A549 (cell line): ENCODE measurements at places on chromosomes 12 and 14.

GRCh38 chr14:24195186-24196070, at the start of gene TM9SF1:
Gene TM9SF1 (minus strand): TSS chr14:24195441. CDS start chr14:24195019, 422 bp downstream.
- peak; percentile 90 for DNase-seq

GRCh38 chr12:100156731-100157426, 14.2 kb upstream of the BLTP3B start:
- DNase-seq, result no peak

DNA sequence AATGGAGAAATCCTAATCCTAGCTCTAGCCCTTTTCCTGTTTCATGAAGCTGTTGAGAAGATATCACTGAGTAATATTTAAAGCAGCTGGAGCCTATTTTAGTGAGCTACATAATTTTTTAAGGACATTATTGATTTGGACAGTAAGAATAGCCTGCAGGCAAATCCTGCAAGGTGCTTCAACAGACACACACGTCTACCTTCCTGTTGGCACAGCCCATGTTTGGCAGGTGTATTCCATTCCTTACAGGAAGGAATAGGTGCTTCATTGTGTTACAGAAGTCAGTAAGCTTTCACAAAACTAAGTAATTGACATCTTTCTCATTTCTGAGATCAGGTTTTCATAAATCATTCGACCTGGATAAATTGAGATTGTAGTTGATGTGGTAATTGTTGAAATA, 50.6 kb downstream of the FOXA1 start:
- DNase-seq, result no peak

- no peak for DNase-seq
Observed at GRCh38 chr12:27650011-27650410, 46.2 kb upstream of the REP15 start.

DNA sequence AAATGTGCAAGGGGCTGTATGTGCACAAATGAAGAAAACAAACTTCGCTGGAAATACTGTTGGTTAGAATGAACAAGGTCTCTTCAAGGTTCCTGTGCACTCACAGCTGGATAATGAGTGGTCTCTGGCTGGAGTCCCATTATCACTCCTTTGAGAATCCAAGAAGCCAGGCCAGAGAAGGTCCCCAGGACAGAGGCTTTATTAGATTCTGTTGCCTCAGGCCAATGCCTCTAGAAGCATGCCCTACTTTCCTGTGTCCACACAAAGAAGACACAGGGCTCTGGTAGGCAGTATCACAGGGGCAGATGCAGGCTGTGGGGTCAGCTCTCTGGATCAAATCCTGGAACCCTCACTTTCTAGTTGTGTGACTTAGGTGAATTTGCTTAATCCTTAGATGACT, 384.7 kb downstream of the GRIN2B start:
- no peak for DNase-seq

GRCh38 chr14:104341532-104342434, 203.4 kb downstream of the KIF26A start:
- peak; percentile 81 for DNase-seq

DNA sequence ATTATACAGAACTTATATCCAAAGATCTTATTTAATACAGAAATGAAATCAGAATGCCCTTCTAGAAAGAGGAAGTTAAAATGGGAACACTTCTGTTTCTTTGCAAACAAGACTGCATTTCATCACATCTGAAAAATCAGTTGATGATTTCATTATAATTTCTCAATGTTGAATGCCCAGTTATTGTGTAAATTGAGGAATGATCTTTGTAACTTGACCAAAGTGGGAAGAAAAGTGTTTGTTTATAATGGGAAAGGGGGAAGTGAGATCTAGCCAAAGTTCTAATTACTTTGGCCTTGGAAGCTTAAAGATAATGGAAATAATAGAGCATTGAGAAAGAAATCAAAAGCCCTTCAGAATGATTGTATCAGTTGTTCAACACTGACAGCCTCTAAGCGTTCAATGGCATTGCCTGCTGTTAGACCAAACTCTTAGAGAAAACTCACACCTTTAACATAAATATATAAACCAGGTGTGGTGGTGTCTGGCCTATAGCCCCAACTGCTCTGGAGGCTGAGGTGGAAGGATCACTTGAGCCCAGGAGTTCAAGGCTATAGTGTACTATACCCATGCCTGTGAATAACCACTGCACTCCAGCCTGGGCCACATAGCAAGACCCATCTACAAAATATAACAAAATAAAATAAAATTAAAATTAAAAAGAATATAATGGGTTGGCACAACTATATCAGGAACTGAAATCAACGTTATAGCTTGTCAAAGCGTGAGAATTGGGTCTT, 9.9 kb upstream of the LYZ start:
- no peak for DNase-seq
